Heart left ventricle (tissue), 16 donors: ENCODE measurements at places on chromosomes 3 and 15. TPM values are rescaled to one million over a fixed set of nuclear protein-coding genes. Genes with fewer than 3 reads are reported as not detected.
A peak's percentile ranks its signal among the peaks of the same experiment; 100 is the strongest.

DNA sequence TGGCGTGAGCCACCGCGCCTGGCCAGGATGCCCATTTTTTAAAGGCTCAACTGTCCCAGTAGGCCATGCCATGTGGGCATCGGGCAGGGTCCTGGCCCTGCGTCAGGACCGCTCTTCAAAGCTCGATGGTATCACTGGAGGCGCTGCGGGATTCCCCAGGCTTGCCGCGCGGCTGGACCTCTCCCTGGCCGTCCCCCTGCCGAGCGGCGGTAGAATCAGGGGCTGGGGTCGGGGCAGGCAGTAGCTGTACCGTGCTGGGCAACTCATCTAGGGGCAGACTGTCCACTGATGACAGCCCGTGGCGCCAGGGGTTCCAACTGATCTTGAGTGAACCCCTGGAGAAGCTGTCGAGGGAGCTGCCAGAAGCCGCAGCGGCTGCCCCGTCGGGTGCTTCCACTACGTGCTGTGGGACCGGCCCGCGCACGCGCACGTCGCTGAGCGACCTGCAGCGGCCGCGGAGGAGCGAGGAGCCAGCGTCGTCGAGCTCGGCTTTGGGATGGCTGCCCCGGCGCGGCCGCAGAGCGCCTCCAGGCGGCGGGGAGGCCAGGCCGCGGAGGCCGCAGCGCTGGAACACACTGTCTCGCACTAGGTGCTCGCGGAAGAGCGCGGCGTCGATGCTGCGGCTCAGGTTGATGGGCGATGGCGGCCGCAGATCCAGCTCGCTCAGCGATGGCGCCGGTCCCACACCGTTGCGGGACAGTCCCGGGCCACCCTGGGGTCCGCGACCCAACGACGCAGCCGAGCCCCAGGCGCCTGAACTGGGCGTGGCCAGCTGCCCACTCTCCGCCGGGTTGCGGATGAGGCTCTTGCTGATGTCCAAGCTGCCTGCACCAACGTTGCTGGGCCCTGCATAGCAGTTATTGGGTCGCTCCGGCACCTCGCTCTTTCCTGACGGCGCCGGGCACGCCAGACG is 5.8 kb downstream of the PRRT3 start:
- no peaks in the 10 kb centered on the region for H3K27me3 ChIP-seq
- no peak overlapping the region for H3K27ac ChIP-seq
- H3K36me3 ChIP-seq, result no peaks in the 10 kb centered on the region
- H3K4me3 ChIP-seq, result peak overlapping the region; percentile 65
- peaks cover 12% of the 10 kb centered on the region for H3K4me1 ChIP-seq

The C3orf22 gene
- total RNA-seq, result not detected

DNA sequence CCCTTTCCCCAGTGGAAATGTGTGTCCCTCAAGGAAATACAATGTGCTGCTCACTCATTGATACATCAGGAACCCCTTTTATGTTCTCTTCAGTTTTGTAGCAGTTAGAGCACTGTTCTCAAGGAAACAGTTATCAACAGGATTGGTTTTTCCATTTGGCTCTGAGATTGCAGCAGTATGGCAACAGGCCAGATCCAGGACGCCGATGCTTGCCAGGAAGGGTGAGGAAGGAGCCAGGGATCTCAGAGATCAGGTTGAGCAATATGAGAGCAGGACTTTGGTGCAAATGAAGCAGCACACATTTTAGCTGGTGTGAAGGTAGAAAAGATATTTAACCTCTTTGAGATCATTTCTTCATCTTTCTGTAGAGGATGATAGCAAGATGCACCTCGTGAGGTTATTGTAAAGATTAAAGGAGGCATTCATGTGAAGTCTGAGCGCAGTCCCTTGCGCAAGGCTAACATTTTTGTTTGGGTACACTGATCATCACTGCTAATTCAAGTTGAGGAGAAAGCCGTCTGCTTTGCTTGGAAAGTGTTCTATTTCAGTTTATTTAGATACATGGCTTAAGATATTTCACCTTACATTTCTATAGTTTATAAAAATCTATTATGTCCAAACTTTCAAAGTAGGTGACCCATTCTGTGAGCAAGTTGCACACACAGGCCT is 68.5 kb downstream of the KCNH8 start:
- no peaks in the 10 kb centered on the region for H3K4me1 ChIP-seq
- H3K36me3 ChIP-seq, result no peaks in the 10 kb centered on the region
- H3K27ac ChIP-seq, result no peak overlapping the region
- DNase-seq, result peak; percentile 20

The TIPIN gene
- 5.4 TPM for total RNA-seq

- H3K36me3 ChIP-seq, result peaks cover 76% of the 10 kb centered on the region
- H3K27ac ChIP-seq, result no peak overlapping the region
- peaks cover 19% of the 10 kb centered on the region for H3K4me1 ChIP-seq
- H3K4me3 ChIP-seq, result no peak overlapping the region
- no peaks in the 10 kb centered on the region for H3K27me3 ChIP-seq
These were observed 13.2 kb upstream of the STAB1 start for GRCh38 chr3:52481819-52482521.

DNA sequence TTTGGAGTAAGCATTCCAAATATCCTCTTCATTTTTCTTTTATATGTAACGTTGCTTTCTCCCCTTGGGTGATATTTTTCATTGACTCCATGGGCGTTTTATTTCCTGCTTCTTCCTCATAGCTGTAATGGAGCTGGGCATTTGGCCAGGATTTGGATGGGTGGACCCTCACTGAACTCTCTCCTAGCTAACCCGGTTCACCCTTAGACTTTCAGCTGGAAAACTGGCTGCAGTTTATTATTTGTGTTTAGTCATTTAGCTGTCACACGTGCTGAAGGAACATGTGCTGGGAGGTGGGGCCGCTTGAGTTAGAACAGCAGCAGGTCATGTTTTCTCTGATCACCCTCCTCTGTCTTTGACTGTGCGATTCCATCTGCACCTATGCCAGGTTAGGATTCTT is 407.6 kb downstream of the ZIC1 start:
- H3K27me3 ChIP-seq, result no peaks in the 10 kb centered on the region
- peak; percentile 55 for DNase-seq
- H3K4me3 ChIP-seq, result no peak overlapping the region
- no peaks in the 10 kb centered on the region for H3K4me1 ChIP-seq
- H3K36me3 ChIP-seq, result no peaks in the 10 kb centered on the region

DNA sequence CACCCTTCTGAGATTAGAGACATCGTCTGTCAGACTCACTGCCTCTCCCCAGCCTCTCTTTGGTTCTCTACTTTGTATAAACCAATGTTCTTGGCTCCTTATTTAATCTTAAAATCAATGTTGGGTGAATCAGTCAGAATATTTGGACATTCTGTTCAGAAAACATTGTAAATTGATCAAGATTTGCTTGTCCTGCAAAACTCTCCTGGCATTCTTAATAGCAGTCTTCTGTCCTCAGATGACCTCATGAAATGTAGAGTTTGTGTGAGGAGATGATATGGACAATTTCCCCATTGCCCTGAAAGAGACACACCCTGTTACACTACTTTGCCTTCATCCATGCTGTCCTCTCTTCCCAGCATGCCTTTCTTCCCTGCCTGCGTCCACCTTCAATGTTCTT is 33.6 kb downstream of the CD200R1L start:
- H3K4me1 ChIP-seq, result peaks cover 32% of the 10 kb centered on the region
- no peak overlapping the region for H3K4me3 ChIP-seq
- H3K36me3 ChIP-seq, result no peaks in the 10 kb centered on the region
- H3K27me3 ChIP-seq, result no peaks in the 10 kb centered on the region

The FAM162A gene
- 135 TPM for total RNA-seq

DNA sequence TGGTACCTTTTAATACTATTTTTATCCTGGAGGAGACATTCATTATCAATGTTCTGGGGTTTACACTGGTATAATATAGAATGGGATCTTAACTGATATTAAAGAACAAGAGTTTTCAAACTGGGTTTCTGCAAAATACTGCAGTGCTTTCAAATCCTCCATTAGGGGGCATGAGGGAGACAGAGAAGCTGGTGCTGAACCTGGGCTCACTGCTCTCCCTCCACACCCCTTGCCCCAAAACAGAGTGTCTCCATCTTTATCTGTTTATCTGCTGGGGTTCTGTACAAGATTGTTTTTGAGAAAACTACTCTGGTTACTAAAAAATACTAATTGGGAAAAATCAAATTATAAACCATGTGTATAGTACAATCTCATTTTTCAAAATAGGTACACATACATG is 41.7 kb downstream of the CADPS start:
- no peaks in the 10 kb centered on the region for H3K36me3 ChIP-seq
- DNase-seq, result no peak
- H3K27ac ChIP-seq, result no peak overlapping the region
- H3K27me3 ChIP-seq, result no peaks in the 10 kb centered on the region
- no peaks in the 10 kb centered on the region for H3K4me1 ChIP-seq

GRCh38 chr3:140816372-140817195 is 125.1 kb upstream of the SLC25A36 start:
- no peaks in the 10 kb centered on the region for H3K27me3 ChIP-seq
- H3K4me3 ChIP-seq, result no peak overlapping the region
- no peaks in the 10 kb centered on the region for H3K4me1 ChIP-seq
- H3K27ac ChIP-seq, result no peak overlapping the region
- no peaks in the 10 kb centered on the region for H3K36me3 ChIP-seq
- no peak for DNase-seq

- H3K27ac ChIP-seq, result no peak overlapping the region
- DNase-seq, result no peak
These were observed 8.4 kb downstream of the STT3B start for GRCh38 chr3:31541089-31541488.

The TM4SF18 gene
- total RNA-seq, result 9.1 TPM

The ADCY5 gene
- total RNA-seq, result 167 TPM

The HRH1 gene
- total RNA-seq, result 0.75 TPM

The CLPX gene
- total RNA-seq, result 46.5 TPM

The MAGEF1 gene
- 27.1 TPM for total RNA-seq
